ENCODE measurements at places on chromosomes 16 and 17. TPM values are rescaled to one million over a fixed set of nuclear protein-coding genes. Genes with fewer than 3 reads are reported as not detected.

DNA sequence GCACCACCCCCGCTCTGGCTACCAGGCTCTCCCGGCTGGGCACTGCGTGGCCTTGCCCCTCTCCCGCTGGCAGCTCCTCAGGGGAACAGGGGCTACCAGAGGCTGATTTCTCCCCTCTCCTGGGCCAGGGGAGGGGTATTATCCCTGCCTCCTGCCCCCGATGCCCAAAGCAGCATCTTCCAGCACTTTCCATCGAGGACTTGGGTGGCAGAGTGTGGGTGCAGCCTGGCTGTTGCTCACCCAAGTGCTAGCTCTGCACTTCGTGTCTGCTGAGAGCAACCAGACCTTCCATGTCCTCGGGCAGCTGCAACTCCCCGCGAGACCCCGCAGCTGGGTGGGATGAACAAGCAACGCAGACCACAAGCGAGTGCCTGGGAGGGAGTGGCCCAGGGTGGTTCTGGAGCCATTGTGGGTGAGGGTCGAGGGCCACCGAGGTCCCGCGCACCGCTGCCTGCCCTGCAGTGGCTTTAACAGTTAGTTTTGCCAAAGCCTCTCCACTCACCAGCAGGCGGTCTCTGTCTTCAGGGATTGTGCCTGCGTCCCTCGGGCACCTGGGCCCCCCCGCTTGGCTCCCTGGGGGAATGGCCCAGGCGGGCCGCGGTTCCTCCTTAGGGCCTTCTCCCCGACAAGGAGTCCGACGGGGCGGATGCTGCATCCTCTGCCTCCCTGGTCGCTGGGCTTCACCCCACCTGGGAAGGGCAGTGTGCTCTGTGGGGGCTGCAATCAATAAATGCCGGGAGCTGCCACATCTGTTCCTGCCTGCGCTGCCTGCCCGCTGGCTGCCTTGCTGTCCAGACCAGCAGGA is 8.4 kb downstream of the SLC25A10 start:
- no peak for DNase-seq

Gene CDK12
- 64.7 TPM for polyA plus RNA-seq

Gene SNAI3
- 0.87 TPM for polyA plus RNA-seq

Gene C16orf82
- polyA plus RNA-seq, result not detected

- DNase-seq, result no peak
Measured at GRCh38 chr16:77732241-77732946, 10.1 kb downstream of the NUDT7 start.

Gene SLC16A6
- polyA plus RNA-seq, result 0.51 TPM

Gene MPV17L
- 13.4 TPM for polyA plus RNA-seq

Gene GHDC
- 21.9 TPM for polyA plus RNA-seq
